Glutamatergic neuron (in vitro differentiated cells): ENCODE measurements at places on chromosomes 2 and 18. TPM values are rescaled to one million over a fixed set of nuclear protein-coding genes. Genes with fewer than 3 reads are reported as not detected.

GRCh38 chr2:237702441-237703391 lies 75.3 kb downstream of the LRRFIP1 start:
- no peak for DNase-seq

GRCh38 chr18:74249181-74249968 lies 42.4 kb downstream of the CYB5A start:
- no peak for DNase-seq

DNA sequence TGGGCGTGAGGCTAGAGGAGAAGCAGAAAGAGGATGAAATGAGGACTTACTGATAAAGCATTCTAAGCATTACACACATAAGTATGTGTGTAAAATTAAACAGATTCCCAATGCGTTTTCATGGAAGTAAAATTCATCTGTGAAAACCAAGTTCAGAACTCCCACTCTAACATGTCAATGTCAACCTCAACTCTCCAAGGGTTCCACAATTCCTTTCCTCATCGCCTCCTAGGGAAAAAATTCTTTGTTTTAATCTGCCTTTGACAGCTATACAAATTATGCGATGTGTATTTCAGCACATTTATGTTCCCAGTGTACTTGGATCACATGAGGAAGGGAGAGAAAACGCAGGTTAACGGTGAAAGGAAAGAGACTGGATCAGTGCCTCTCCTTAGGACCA lies 76.6 kb downstream of the CLIP4 start:
- DNase-seq = no peak

DNA sequence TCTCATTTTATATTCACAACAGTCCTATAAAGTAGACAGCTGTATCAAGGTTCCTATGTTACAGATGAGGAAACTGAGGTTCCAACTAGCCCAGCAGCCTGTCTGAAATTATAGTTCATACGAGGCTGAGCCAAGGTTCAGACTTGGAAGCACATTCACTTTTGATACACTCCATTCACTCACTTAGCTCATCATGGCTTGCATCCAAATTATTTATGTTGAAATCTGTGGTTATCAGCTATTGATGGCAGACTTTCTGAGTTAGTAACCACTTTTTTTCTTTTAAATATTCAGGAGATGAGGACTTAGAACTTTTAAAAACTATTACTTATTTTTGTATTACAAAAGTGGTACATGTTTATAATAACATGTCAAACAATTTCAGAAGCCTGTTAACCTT lies 188.2 kb downstream of the MTX2 start:
- no peak for DNase-seq

GRCh38 chr2:206193671-206194357 lies 34.1 kb downstream of the EEF1B2 start:
- DNase-seq = no peak

DNA sequence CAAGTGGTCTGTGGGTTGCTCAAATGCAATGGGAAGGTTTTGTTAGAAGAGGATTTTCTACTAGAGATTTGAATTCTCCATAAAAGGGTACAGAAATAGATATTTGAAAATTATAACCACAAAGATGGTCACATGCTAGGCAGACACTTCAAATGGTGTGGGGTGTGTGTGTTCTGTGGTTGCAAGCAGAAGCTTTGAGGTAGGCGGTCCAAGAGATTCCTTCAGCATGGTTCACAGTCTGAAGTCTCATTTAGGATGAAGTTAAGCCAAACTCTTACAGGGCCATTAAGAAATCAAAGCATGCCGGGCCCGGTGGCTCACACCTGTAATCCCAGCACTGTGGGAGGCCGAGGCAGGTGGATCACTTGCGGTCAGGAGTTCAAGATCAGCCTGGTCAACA lies 38.3 kb upstream of the RMDN2 start:
- no peak for DNase-seq

Gene IL36G
- not detected for total RNA-seq
